ENCODE measurements at places on chromosomes 1 and 21.

GRCh38 chr1:205230982-205231381 is 3.2 kb downstream of the TMCC2 start:
- no peaks in the 10 kb centered on the region for H3K36me3 ChIP-seq
- H3K4me1 ChIP-seq, result peaks cover 75% of the 10 kb centered on the region
- no peak for DNase-seq
- H3K27me3 ChIP-seq, result peaks cover 14% of the 10 kb centered on the region
- no peak overlapping the region for H3K27ac ChIP-seq
- no peak overlapping the region for H3K4me3 ChIP-seq

- DNase-seq, result peak; percentile 27
- H3K36me3 ChIP-seq, result peaks cover 3% of the 10 kb centered on the region
- peak within 1 kb of the TSS; percentile 80 for H3K4me3 ChIP-seq
These were observed at the start of gene NAV1 for GRCh38 chr1:201538612-201539551. Gene NAV1, plus strand, starts transcription at chr1:201539127. Its CDS starts 83,758 bp downstream, at chr1:201622885.

DNA sequence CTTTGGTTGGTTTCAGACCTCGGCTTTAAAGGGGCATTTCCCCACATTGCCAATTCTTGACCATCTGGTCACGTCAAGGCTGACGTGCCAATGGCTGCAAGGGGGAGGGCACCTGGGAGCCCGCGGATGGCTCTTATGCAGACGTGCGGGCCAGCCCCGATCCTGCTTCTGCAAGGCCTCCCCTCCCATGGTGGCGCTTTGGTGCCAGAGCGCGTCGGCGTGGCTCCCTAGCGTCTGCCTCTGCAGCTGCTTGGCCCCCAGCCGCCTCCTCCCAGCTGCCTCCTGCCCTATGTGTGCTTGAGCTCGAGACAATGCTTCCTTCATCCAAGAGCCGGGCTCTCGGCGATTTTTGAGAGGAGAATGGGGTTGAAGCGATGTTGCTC is 29.1 kb downstream of the SKI start:
- DNase-seq, result no peak
- no peaks in the 10 kb centered on the region for H3K27me3 ChIP-seq
- H3K27ac ChIP-seq, result peak overlapping the region; percentile 63
- peaks cover 16% of the 10 kb centered on the region for H3K36me3 ChIP-seq

DNA sequence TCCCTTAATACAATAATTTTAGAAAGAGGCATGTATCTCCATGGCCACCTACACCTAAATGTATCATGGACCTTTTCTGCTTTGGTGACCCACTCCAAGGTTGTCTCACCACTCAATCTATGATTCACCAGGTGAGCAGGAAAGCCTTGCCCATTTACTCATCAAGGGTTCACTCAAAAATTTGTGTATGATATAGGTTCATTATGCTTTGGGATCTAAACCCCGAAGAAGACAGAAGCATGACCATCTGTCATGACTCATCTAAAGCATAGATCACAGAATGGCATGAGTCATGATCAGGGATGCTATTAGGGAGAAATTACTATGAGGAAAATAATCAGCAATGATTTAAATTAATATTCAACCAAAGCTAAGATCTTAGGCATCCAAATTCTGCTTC is 38.5 kb downstream of the PYHIN1 start:
- peak; percentile 39 for DNase-seq
- peak overlapping the region; percentile 99 for H3K27ac ChIP-seq
- peaks cover 45% of the 10 kb centered on the region for H3K4me1 ChIP-seq
- H3K36me3 ChIP-seq, result peaks cover 12% of the 10 kb centered on the region

Data from activated T-cell treated with anti-CD3 and anti-CD28 coated beads, Interleukin-2, amount 50 U/mL, for 72 hours (primary cell).